CD4-positive, alpha-beta memory T cell (primary cell): ENCODE measurements at places on chromosomes 3 and 15. TPM values are rescaled to one million over a fixed set of nuclear protein-coding genes. Genes with fewer than 3 reads are reported as not detected.

The ITGA11 gene
- total RNA-seq: not detected

- no peak overlapping the region for H3K27ac ChIP-seq
- DNase-seq: no peak
- H3K27me3 ChIP-seq: no peaks in the 10 kb centered on the region
These were observed 117.9 kb downstream of the ADCY5 start for GRCh38 chr3:123331006-123331405.

The GOLGA8J gene
- 0.20 TPM for total RNA-seq

GRCh38 chr15:82184776-82185175 lies 77.8 kb downstream of the EFL1 start:
- H3K36me3 ChIP-seq: no peaks in the 10 kb centered on the region
- no peak overlapping the region for H3K27ac ChIP-seq
- no peak for DNase-seq
- no peaks in the 10 kb centered on the region for H3K27me3 ChIP-seq

DNA sequence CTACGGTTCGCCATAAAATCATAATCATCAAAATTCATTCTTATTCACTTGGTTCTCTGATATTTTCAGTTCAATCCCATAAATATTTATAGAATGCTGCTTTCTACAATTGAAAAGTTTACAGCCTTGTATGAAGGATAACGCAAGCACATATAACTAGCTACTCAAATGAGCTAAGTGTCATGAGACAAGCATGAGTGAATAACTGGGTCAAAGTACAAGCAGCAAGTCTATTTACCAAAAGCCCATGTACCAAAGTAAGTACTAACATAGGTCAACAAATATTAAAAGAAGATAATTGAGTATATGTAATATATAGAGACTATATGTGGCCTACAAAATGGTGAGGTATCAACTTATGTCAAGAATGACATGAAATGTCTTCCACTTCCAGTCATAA lies 596.6 kb downstream of the GBE1 start:
- no peaks in the 10 kb centered on the region for H3K4me1 ChIP-seq
- H3K36me3 ChIP-seq: no peaks in the 10 kb centered on the region
- no peaks in the 10 kb centered on the region for H3K27me3 ChIP-seq
- DNase-seq: no peak
- no peak overlapping the region for H3K4me3 ChIP-seq
- H3K27ac ChIP-seq: no peak overlapping the region

The WNT5A gene
- total RNA-seq: not detected

The SPINK8 gene
- not detected for total RNA-seq

GRCh38 chr3:141341536-141341935 lies 26.8 kb upstream of the ZBTB38 start:
- DNase-seq: no peak
- H3K27me3 ChIP-seq: no peaks in the 10 kb centered on the region
- H3K27ac ChIP-seq: no peak overlapping the region
- H3K36me3 ChIP-seq: no peaks in the 10 kb centered on the region

The PEX5L gene
- total RNA-seq: not detected

The PIERCE2 gene
- total RNA-seq: not detected
